ENCODE measurements at places on chromosomes 12 and 14. TPM values are rescaled to one million over a fixed set of nuclear protein-coding genes. Genes with fewer than 3 reads are reported as not detected.

GRCh38 chr14:77965919-77966435 lies 166.1 kb downstream of the ADCK1 start:
- DNase-seq: peak; percentile 44

NKX2-1 gene
- total RNA-seq: 4.1 TPM

DNA sequence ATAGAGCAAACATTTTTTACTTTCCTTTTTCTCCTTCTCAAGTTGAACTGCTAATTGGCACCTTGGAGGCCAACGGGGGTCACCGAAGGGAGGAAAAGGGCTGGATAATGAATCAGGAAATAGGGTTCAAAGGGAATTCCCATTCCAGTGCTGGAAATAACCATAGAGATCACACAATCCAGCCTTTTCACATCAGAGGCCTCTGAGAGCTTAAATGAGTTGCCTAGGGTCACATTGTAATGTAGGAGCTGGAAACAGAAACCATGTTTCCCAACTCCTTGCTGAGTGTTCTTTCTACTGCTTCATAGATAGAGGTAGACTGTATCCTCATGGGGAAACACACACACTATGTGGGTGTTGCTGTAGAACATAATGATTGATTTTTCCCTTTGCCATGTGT lies 60.6 kb upstream of the DDHD1 start:
- no peak for DNase-seq

DNA sequence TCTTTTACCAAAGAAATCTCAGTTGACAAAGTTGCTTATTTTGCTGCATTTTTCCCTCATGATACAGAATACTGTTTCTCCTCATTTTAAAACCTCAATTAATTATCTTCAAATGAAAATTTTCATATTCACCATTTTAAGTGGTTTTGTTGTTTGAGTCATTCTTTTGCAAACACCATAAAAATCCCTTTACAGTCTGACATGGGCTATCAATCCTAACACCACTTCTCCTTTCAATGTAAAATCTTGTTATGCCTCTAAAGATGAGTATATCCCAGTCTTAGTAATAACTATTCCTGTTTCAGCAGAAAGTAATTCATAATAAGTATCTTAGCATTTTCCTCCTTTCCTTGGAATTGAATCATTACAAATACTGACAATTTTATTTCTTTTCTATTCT lies 192.2 kb downstream of the SYT1 start:
- DNase-seq: no peak

- no peak for DNase-seq
Observed at GRCh38 chr12:80325167-80325959, 118.7 kb upstream of the PTPRQ start.

GRCh38 chr12:96371790-96372699 lies 28.2 kb downstream of the CDK17 start:
- DNase-seq: no peak

DNA sequence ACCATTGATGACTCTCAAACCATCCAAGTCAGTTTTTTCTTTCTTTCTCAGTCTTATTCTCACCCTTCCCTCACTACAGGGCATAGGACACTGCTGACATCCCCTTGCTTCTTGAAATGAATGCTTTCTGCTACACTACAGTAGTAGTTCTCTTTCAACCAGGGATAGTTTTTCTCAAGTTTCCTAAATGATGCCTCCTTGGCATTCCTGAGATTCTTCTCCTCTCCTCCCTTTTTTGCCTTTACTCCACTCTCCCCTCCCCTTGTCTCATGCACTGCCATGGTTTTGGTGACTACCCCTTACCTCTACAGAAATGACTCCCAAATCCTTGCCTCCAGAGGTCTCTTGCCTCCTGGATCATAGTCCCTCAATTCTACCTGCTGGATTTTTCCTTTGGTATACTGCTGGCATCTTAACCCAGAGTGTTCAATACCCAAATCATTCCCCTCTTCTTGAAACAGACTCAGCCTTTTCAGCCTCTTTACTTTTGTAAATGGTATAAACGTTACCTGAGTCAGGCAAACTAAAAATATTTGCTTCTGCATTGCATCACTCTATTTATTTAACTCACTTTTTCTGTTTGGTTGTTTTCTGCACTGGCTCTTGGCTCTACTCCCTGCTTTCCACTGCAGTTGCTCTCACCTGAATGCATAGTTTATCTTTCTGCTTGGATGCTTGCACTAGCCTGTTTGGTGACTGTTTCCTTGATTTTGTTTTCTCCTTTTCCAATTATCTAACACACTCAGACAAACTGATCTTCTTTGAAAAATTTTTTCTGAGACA lies 211.6 kb upstream of the IGF1 start:
- no peak for DNase-seq

- DNase-seq: peak; percentile 46
Observed at GRCh38 chr14:55699131-55700057, 119.4 kb downstream of the KTN1 start.

DNA sequence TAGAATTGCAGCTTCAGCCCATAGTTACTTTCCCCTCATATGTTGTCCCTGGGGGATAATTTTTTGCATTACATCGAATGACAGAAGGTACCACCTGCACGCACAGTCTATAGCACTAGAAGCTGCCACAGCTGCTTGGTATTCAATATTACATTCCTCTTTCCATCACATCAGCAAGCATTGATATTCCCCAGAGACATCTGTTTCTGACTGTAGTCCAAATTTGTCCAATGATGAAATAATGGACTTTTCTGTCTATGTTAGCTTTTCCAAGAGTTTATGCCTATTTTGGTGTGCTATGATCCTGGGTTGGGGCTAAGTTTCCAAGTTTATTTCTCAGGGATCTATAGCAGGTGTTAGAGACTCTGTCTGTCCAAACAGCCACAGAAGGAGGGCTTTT lies 335.4 kb downstream of the LRIG3 start:
- no peak for DNase-seq

GRCh38 chr14:22549324-22549962 lies 39.6 kb downstream of the DAD1 start:
- DNase-seq: no peak

IAPP gene
- total RNA-seq: not detected

SUOX gene
- total RNA-seq: 2.1 TPM

EXOC3L4 gene
- total RNA-seq: 0.26 TPM

GRCh38 chr12:116448165-116448739 lies 110.9 kb upstream of the MAP1LC3B2 start:
- DNase-seq: no peak

DNA sequence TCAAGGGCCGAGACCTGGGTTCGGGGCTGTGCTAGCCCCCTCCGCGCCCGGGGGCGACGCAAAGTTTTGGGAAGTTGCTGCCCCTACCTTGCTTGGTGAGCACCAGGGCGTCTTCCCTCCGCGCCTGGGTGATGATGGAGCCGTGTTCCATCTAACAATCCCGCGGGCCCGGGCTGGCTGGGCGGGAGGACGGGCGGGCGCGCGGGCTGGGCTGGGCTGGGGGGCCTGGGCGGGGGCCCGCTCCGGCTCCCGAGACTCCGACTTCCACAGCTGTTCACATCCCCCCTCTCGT lies 298 bp downstream of the CTDSP2 start:
- no peak for DNase-seq

GRCh38 chr14:78611796-78612571 lies 441.8 kb downstream of the NRXN3 start:
- DNase-seq: no peak

GRCh38 chr14:101823511-101824120 lies 62.1 kb downstream of the PPP2R5C start:
- DNase-seq: peak; percentile 18

RAD52 gene
- total RNA-seq: 16.3 TPM

CATSPERB gene
- 2.1 TPM for total RNA-seq

DNA sequence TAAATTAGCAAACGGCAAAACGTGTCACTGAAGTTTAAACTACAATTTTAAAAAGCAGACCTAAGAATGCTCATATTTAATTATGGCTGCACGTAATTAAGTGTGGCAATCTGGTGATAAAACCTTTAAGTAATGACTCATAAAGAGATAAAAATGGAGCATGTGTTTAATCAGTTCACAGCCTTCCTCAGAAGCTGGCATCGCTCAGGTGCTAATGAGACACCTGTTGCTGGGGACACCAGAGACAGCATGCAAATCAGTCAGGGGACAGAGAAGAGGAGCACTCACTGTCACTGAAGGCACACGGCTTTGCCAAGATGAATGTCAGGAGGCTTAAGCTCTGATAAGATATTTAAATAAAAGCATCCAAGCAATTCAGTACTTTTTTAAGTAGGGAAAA lies 840.3 kb downstream of the GALC start:
- DNase-seq: no peak

BAZ2A gene
- total RNA-seq: 10.8 TPM

- no peak for DNase-seq
Observed at GRCh38 chr14:101193106-101193844, 289.8 kb upstream of the RTL1 start.

DNA sequence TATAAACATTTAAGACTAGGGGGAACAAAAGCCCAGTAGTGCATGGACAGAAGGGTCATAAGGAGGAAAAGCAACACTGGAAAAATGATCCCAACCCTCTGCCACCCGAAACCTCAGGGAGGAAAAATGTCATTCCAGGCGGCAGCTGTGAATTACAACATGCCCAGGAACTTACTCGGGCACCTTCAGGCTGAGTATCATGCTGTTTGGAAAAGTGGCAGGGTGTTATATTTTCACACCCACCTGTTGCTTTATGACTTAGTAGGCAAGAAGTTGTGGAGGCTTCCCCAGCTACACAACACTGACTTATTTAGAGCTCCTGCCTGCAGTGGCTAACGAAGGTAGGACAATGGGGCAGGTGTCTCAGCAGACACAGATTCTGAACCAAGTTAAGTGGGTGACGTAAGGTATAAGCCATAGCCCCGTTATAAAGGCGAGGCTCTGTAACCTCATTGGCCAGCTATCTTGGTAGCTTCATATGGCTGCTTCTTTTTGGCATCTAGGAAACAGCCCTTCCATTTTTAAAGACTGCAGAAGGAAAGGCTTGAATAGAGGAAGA lies 96.1 kb upstream of the IFNG-AS1 start:
- no peak for DNase-seq

ACADS gene
- 8.2 TPM for total RNA-seq

GRCh38 chr14:102508410-102508773 lies 1.2 kb downstream of the ANKRD9 start:
- DNase-seq: peak; percentile 70

ANG gene
- total RNA-seq: 2.9 TPM
